ENCODE measurements at places on chromosomes 2 and 18. TPM values are rescaled to one million over a fixed set of nuclear protein-coding genes. Genes with fewer than 3 reads are reported as not detected.

The GCA gene
- total RNA-seq, result 35.7 TPM

The ASB1 gene
- 38.1 TPM for total RNA-seq

The ELOA2 gene
- total RNA-seq, result not detected

The ATP6V1B1 gene
- total RNA-seq, result 1.3 TPM

The KLHL41 gene
- total RNA-seq, result 1.8 TPM

The LRRC30 gene
- not detected for total RNA-seq

The OTOS gene
- total RNA-seq, result not detected

Data from sciatic nerve (tissue), 2 donors.